ENCODE measurements at places on chromosomes 5 and 9.

- no peak for DNase-seq
These were observed 111.7 kb upstream of the NUDT12 start for GRCh38 chr5:103674251-103674650.

GRCh38 chr9:79862921-79863890 lies 291.4 kb downstream of the TLE4 start:
- DNase-seq = no peak

DNA sequence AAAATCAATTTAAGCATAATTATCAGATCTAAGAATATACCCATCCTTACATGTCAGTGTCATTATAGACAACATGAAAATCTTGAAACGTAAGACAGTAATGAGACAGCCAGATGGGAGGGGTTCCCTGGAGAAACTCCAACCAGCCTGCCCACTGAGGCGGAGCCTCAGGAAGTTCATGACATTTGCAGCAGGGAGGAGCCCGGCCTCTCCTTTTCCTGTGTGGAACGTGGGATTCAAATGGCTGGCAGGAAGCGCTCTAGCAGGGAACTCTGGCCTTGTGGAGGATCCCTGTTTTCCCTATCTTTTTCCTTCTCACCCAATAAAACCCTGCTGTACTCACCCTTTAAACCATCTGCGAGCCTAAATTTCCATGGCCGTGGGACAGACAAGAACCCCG lies 176.6 kb upstream of the KCNN2 start:
- DNase-seq = no peak

GRCh38 chr5:154352960-154353548 lies 92.7 kb upstream of the SAP30L start:
- no peak for DNase-seq

- no peak for DNase-seq
These were observed 51.4 kb downstream of the ATP10B start for GRCh38 chr5:160800375-160801275.

- DNase-seq = no peak
These were observed 55.5 kb downstream of the NIPBL start for GRCh38 chr5:36932056-36932455.

DNA sequence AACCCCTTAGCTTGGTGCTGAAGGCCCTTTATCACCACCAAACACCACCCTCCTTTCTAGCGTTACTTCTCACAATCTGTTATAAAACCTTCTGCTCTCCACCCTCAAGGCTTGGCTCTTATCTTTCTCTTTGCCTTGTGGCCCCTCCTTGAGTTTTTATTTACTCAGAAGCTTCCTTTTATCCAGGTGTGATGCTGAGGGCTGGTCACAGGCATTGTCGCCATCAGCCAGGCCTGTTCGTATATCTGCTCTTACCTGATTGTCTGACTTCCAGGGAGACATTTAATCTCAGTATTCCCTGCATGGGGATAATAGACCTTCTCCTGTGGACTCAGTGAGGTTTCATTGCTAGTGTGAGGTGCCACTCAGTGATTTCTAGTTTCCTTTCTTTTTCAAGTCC lies 34.2 kb downstream of the MEGF10 start:
- DNase-seq = no peak

DNA sequence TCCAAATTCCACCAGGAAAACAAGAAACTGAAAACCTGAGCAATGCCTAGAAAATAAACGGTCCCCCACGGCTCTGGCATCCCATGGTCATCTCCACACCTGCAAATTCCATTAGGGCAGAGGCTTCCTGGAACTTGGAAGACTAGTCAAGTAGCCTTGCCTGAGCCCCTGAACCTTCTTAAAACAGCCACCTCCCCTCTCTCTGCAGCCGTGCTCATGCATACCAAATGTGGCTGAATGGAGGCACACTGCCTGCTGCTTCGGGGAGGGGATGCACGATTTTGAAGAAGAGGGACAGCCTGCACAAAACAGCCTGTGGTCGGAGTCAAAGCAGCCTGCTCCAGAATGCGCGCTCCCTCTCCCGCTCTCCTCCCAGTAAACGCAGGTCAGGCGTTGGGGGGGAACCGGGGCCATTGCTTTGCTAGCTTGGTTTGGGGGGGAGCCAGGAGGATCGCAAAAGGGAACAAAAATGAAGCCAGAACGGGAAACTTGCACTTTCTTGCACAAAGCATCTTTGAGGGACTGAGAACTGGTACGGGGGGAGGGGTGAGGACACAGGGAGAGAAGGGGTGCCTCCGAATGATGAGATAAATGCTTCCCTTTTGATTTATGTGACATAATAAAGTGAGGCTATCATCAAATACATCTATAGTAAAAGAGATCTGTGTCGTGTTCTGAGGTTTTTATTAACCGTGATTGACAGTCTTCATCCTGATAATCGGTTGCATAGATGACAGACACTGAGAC lies at the start of gene TRPM3:
Gene TRPM3 (minus strand): TSS at position 347 of the 747 bp plus-strand sequence. CDS start 267 bp downstream, at position 80.
- DNase-seq = no peak

DNA sequence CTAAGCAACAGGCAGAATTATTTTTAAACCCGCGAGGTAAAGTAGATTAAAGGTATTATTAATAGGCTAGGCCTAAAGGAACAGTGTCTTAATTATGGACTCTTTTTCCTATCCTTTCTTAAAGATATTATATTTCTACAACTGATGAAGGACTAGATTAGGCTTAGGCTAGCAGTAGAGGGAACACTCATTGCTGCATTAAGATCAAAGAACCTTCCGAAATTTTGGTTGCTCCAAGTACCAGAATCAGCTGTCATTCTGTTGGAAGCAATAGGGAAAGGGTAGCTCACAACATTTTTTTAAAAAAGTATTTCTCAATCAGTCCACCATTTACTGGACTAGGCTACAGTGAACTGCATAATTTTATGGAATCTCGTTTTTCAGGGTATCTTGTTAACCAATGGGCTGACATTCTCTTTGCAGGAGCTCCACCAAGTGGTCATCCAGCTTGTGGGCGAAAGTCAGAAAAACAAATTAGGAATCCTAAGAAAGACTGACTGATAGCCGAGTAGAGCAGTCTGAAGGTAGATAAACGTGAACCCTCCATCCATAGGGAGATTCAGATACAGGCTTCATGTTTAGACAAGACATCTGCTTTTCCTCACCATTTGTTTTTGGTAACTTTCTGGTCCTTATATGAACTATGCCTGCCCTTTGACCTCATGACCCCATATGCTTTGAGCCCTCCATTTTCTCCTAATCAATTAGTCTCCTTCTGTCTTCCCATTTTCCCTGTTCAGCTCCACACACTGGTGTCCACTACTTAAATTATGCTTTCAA lies 103.6 kb upstream of the CHD1 start:
- DNase-seq = no peak

DNA sequence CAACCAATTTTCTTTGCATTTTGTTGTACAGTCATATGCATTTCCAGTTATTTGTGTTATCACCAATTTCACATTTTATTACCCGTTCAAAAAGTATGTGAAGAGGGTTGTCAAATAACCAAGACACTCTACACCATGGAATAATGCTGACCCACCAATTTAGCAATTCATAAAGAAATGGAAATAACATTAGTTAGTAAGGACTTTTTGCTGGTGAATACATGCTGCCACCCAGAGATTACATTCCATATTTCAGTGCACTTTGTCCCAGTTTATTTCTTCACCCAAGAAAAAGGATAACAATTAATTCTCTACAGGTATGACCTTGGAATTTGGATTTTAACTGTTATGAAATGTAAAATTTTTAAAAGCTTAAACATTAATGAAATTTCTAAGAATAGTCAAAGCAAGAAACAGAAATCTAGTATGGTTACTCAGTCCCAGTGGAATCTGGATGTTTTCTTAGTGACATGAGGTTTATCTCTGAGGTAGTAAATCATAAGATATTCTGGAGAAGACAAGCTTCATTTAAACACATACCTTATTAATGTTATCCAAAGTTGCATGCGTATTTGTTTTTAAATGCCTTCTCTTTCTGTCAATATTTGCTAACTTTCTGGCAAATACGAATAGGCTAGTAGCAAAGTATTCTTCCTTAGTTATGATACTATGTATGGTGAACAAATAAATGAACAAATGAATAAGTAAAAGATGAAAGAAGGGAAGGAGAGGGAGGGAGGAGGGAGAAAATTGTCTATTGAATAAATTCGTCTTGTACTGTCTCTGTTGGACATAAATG lies 100.6 kb downstream of the CETN3 start:
- no peak for DNase-seq

- DNase-seq = no peak
These were observed 147.2 kb upstream of the MOCS2 start for GRCh38 chr5:53256746-53257145.

- DNase-seq = no peak
These were observed 148.1 kb downstream of the MPDZ start for GRCh38 chr9:13131416-13131815.

GRCh38 chr9:94610181-94610606 lies 16.6 kb upstream of the FBP2 start:
- no peak for DNase-seq

DNA sequence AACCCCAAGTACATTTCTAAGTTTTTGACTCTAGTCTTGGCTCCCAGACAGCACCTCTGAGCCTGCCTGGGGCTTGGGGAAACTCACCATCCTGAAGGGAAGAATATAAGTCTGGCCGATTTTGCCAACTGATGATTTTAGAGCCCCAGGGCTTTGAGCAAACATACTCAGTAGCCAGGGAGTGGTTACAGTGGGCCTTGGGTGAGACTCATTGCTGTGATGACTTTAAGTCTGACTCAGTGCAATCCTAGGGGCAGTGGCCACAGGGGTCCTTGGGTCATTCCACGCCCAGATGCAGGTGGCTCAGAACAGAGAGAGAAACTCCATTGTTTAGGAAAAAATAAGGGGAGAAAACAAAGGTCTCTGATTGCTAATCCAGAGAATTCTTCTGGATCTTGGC lies 312.0 kb upstream of the EDIL3 start:
- no peak for DNase-seq

GRCh38 chr9:96067600-96067999 lies 192.1 kb downstream of the ERCC6L2 start:
- no peak for DNase-seq

DNA sequence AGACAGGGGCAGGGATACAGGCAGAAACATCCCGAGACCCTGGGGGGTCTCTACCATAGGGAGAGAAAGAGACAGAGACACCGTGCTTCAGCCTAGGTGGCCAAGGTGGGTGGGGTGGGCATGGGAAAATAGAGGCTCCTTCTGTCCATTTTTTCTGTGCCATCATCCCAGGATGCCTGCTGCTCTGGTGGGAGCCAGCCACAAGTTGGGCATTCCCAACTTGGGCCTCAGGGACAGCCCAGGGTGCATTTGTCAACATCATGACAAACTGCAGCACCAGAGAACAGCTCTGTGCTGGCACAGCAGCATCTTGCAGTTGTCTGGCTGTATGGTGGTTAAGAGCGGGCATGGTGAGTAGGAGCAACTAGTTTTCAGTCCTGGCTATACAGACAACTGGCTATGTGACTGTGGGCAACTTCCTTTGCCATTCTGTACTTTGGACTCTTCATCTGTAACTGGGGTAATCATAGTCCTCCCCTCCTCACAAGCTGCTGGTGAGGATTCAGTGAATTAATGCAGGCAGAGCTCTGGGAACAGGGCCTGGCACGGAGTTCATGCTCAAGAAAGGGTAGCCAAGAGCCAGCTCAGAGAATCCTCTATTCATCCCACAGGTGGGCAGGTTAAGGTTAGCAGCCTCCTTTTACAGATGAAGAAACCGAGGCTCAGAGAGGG lies 100.4 kb downstream of the RGS3 start:
- DNase-seq = no peak

DNA sequence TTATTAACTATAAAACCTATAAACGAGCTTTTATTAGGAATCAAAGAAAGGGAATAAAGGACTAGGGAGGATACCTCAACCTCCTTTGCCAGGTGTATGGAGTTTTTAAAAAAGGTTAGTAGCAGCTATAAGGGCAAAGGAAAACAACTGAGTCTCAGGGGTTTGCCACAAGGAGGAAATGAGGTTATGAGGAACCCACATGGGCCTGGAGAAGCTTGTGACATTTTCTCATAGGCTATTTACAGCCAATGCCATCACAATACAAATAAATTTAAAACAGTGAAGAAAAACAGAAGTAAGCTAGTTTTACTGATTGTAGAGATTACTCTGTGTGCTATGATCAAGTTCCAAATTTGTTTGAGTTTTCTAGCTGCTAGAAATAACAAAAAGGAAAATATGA lies 92.6 kb downstream of the CDKN2A start:
- no peak for DNase-seq

DNA sequence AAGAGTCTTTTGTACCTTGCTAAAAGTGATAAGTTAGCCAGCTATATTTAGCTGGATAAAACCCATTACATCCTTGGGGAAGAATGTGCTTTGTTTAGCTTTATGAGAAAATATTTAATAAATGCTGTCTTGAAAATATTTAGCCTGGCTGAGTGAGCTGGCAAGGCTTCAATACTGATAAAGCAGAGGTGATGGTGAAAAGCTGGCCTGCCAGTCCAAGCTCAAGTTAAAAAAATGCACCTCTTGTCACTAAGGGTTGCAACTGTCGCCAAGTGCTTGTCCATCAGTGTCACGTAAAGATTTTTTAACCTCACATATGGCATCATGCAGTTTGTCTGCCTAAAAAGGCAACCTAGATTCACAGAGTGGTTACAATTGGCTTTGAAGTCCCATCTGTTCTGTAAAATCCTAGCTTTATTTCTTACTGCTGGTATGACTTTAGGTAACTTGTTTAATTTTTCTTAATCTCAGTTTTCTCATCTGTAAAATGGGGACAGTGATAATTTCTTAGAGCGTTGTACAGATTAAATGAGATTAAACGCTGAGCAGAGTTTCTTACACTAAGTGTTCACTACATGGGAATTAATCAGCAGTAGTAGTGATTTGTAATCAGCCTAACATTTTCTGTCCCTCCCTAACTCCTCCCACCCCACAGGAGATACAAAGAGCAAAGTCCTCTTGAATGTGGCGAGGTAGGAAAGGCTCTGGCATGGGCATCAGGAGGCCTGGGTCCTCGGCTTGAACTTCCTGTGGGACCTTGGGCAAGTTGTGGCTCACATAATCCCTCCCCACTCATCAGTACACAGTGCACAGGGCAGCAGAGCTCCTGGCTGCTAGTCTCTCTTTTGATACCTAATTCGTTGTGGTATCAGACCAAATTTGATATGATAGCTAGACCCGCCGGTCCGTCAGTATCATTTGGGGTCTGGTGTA lies 48.7 kb downstream of the PIK3R1 start:
- no peak for DNase-seq

DNA sequence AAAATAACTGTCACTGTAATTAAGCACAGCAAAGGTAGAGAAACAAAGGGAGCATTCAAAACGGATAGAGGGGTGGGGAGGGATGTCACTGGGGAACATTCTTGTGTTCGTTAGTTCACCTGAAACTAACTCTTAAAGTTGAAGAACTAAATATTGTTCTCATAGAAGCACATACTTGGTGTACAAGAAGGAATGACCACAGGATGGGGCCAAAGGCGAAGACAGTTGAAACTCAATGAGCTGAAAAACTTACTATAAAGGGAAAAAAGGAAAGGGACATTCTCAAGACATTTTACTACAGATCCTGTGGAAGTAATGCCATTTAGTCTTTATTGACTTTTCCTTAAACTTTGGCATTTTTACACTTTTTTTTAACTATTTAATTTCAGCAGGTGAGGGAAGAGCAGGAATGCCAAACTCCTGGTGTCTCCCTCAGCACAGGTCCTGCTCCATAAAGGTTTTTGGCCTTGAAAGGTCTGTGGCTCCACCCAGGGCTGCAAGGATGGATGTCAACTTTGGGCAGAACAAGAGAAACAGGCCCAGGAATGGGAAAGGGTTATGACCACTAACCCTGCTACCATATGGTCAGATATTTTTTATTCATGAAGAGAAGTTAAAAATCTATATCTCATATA lies 197.6 kb upstream of the RASA1 start:
- DNase-seq = no peak

Data from activated CD8-positive, alpha-beta memory T cell treated with anti-CD3 and anti-CD28 coated beads for 1 hour (primary cell).